ENCODE measurements at places on chromosomes 2 and 18. TPM values are rescaled to one million over a fixed set of nuclear protein-coding genes. Genes with fewer than 3 reads are reported as not detected.

Gene DPP4
- 81.0 TPM for total RNA-seq

Gene TEX44
- total RNA-seq: not detected

Gene CAPN14
- 0.13 TPM for total RNA-seq

Gene ELOA2
- total RNA-seq: not detected

Gene CROCC2
- total RNA-seq: under 0.01 TPM

Gene CD8B
- total RNA-seq: not detected

Gene IL36A
- not detected for total RNA-seq

Gene IL1F10
- not detected for total RNA-seq

Gene ZSCAN30
- total RNA-seq: 29.9 TPM

Gene IL1A
- not detected for total RNA-seq

Gene CD8B2
- total RNA-seq: 0.13 TPM

Gene GREB1
- total RNA-seq: 0.43 TPM

Gene TCF4
- 136 TPM for total RNA-seq

Gene STK39
- total RNA-seq: 18.3 TPM

Gene AQP4
- not detected for total RNA-seq

Gene SLC20A1
- 61.2 TPM for total RNA-seq

Gene MOCOS
- total RNA-seq: 12.5 TPM

Data from articular chondrocyte of knee joint (primary cell).